Stimulated activated CD8-positive, alpha-beta memory T cell treated with anti-CD3 and anti-CD28 coated beads, Interleukin-7, amount 100 ng/mL, for 1 hour (primary cell): ENCODE measurements at places on chromosomes 7 and 10.
A peak's percentile ranks its signal among the peaks of the same experiment; 100 is the strongest.

DNA sequence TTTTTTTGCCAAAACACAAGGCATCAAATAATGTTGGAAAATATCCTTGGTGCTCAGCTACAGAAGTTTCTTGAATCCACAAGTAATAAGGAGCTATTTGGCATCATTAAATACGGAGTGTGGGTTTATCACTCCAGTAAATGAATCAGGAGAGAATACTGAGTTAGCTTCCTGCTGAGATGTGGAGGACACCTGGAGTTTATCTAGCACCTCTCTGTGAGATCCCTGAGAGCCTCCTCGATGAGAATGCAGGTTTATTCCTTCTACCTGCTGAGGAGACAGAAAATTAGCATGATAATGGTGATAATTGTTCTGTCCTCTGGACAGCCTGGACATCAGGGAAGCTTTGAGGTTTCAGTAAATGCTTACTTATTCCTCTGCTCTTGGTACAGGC, 40.5 kb downstream of the NRG3 start:
- no peak for DNase-seq

- DNase-seq = no peak
Measured at GRCh38 chr7:121633186-121633585, 237.1 kb upstream of the FAM3C start.

DNA sequence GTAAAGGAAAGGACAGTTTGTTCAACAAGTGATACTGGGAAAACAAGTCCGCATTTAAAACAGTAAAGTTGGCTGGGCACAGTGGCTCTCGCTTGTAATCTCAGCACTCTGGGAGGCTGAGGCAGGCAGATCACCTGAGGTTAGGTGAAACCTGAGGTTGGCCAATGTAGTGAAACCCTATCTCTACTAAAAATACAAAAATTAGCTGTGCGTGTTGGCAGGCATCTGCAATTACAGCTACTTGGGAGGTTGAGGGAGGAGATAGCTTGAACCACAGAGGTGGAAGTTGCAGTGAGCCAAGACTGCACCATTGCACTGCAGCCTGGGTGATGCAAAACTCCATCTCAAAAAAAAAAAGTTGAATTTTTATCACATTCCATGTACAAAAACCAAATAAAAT, 35.7 kb downstream of the ZNF92 start:
- DNase-seq = no peak

GRCh38 chr10:103849212-103849877, 6.0 kb downstream of the SH3PXD2A start:
- DNase-seq = no peak

- peak; percentile 12 for DNase-seq
Measured at GRCh38 chr7:151992375-151992774, 33.1 kb upstream of the GALNT11 start.

GRCh38 chr10:110495731-110496552, 1.8 kb upstream of the DUSP5 start:
- DNase-seq = no peak

- DNase-seq = peak; percentile 30
Measured at GRCh38 chr7:150755473-150756099, 18.4 kb downstream of the GIMAP5 start.

DNA sequence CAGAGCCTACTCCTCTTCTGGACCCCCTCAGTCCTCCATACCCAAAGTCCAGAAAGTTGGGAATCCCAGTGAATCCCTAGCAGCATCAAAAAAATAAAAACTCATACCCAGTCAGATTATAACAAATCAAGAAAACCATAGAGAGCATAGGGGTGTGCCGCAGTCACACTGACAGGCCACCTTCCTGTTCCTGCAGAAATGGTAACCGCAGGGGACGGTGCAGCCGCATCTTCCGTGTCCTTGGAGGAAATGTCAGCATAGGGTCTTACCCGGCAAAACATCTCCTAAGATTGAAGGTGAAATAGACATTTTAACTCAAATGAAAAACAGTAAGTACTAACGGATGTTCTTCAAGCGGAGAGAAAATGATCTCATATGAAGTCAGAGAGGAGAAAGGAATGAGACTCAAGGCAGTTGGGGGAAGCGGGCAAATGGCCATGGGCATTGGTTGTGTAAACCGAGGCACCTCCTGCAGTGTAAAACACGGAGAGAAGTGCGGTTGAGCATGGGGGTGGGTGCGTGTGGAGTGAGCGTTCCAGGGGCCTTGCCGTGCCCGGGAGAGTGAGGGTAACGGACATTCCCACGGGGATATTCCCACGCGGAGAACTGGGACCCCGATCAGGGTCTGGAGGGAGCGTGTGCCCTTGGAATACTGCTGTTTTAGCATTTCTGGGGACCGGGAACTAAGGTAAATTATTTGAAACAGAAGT, 110.8 kb downstream of the NKX6-2 start:
- no peak for DNase-seq

DNA sequence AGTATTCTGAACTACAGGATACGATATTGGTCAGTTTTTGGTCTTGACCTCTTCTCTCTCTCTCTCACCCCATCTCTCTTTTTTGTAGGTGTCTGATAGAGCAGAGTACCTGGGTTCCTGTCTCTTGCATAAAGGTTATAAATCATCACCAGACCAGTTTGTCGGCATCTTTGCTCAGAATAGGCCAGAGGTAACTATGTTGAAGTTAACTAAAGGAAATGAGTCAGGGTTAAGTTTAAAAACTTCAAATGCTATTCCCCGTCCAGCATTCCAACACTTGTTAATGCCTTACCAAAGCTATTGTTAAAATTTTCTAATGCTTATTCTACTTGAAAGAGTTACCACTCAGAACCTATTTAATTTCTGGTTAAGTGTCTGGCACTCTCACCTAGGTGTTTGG, 30.7 kb downstream of the ACSL5 start:
- no peak for DNase-seq

- no peak for DNase-seq
Measured at GRCh38 chr7:77667459-77668086, 28.7 kb upstream of the RSBN1L start.

DNA sequence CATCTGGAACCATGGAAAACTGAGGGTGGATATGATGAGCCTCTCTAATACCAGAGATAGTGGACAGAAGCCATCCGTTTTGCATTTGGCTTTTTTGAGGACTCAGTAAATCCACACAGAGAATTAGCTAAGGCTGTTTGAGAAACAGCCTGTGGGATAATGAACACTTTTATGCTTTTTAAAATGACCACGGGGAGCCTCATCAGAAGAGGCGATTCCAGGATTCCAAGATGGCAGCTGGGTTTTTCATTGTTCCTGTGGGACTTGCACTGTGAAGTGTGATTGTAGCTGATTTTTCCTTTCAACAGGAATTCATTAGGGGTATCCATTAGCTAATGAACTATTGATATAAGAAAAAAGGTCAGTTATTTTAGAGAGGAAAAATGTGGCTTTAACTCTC, 353.2 kb downstream of the AUTS2 start:
- DNase-seq = no peak

DNA sequence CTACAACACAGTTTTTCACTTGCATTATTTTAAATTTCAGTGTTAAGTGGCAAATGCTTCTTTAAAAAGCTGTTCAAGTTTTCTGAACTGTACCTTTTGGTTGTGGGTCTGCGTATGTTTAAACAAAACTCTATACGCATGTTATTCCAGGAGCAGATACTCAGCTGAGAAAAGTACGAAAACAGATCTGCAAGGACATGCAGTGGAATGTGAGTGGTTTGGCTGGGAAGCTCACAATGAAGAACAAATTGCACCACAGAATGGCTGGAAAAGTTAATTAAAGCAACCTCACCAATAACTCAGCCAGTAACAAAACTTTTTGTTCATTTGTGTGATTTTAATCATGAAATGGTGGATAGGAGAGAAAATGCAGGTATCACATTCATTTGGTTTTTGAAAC, 17.6 kb downstream of the GLI3 start:
- no peak for DNase-seq
